ENCODE measurements at places on chromosomes 16 and 17. TPM values are rescaled to one million over a fixed set of nuclear protein-coding genes. Genes with fewer than 3 reads are reported as not detected.

The TNP2 gene
- not detected for total RNA-seq

The ACSM2A gene
- total RNA-seq = 59.3 TPM

The HP gene
- total RNA-seq = 41.4 TPM

The GCGR gene
- 9.3 TPM for total RNA-seq

The ITGB3 gene
- 88.8 TPM for total RNA-seq

The CCL14 gene
- total RNA-seq = 134 TPM

The CASKIN1 gene
- 0.66 TPM for total RNA-seq

The SLC38A8 gene
- not detected for total RNA-seq

The MT1M gene
- 27.9 TPM for total RNA-seq

The QPRT gene
- 13.9 TPM for total RNA-seq

The CMTM3 gene
- 22.9 TPM for total RNA-seq

The KRTAP16-1 gene
- total RNA-seq = not detected

The EMP2 gene
- 25.8 TPM for total RNA-seq

The TBC1D3B gene
- 7.7 TPM for total RNA-seq

The CLDN7 gene
- 233 TPM for total RNA-seq

The PITPNM3 gene
- 9.1 TPM for total RNA-seq

The CCDC40 gene
- total RNA-seq = 22.6 TPM

The EME1 gene
- 1.0 TPM for total RNA-seq

The LRRC75A gene
- total RNA-seq = 2.5 TPM

The NOG gene
- total RNA-seq = 0.98 TPM

The CMTM1 gene
- 4.6 TPM for total RNA-seq

The ATP1B2 gene
- total RNA-seq = 7.6 TPM

The MPP3 gene
- total RNA-seq = 5.8 TPM
